ENCODE measurements at places on chromosomes 6 and 20. TPM values are rescaled to one million over a fixed set of nuclear protein-coding genes. Genes with fewer than 3 reads are reported as not detected.

C20orf141 gene
- not detected for total RNA-seq

- H3K27me3 ChIP-seq = no peaks in the 10 kb centered on the region
- peak overlapping the region; percentile 27 for H3K27ac ChIP-seq
- peaks cover 11% of the 10 kb centered on the region for H3K4me1 ChIP-seq
- H3K36me3 ChIP-seq = no peaks in the 10 kb centered on the region
- no peak for DNase-seq
These were observed 268.3 kb downstream of the PRL start for GRCh38 chr6:22028403-22029090.

DNA sequence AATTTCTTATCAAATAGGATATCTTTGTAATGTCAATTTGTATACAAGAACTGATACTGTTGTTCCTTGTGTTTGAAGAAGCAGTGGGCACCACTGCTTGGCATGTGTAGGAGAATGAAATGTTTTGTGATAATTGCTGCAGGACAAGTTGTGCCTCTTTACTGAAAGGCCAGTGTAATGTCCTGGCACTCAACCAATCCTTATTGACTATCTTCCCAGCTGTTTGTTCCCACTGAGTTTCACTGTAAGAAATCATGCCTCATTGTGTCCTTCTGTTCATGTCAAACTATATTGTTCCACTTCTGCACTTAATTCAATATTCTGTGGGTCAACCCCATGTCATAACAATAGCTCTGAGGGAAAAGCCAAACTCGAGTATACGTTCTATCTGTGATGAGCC is 136.1 kb upstream of the FAM83B start:
- no peak overlapping the region for H3K4me3 ChIP-seq
- H3K27ac ChIP-seq = no peak overlapping the region
- H3K36me3 ChIP-seq = no peaks in the 10 kb centered on the region
- no peak for DNase-seq
- no peaks in the 10 kb centered on the region for H3K27me3 ChIP-seq

DNA sequence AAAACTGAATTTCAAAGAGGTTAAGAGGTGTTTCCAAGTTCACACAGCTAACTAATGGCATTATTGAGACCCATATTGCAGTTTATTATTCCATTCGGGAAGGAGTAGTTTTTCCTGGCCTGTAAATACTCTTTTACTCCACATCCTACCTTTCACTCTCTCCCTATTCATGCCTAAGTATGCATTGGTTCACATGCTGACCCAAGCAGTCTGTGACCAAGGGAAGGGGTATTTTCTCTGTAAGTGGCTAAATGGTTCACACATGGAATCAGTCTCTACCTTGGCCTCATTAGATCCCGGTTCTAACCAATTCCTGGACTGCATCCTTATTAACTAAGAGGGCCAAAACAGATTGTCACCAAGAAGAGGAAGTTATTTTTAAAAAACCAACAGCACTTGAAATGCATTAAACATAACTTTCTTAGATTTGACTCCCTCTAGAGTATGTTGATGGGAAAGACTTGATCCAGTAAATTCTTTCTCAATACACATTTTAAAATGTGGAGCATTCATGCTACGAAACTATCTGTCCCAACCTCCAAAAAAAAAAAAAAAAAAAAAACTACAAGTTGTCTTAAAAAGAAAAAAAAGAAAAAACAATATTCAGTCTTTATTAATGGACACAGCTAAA is 17.8 kb upstream of the RSPO3 start:
- DNase-seq = no peak
- no peaks in the 10 kb centered on the region for H3K4me1 ChIP-seq
- H3K4me3 ChIP-seq = no peak overlapping the region
- no peak overlapping the region for H3K27ac ChIP-seq
- H3K27me3 ChIP-seq = no peaks in the 10 kb centered on the region

DNA sequence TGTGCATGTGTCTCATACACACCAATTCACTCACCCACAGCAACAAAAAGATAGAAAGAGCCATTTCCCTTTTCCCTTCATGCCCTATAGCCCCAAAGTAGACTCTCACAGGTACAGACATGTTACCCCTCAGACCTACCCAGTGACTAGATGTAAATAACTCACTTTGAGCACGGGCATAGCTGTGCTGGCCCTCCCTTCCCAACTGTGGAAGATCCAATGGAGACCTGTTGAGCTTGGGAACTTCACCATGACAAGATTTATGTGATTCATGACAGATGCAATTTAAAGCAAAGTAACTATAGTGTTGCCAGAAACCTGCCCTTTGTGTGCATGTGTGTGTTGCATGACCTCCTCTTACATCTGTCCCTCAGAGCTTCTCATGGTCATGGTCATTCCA is 175.4 kb downstream of the UBE3D start:
- no peaks in the 10 kb centered on the region for H3K4me1 ChIP-seq
- no peaks in the 10 kb centered on the region for H3K36me3 ChIP-seq
- H3K27ac ChIP-seq = no peak overlapping the region
- H3K27me3 ChIP-seq = no peaks in the 10 kb centered on the region
- no peak for DNase-seq

GRCh38 chr20:21496452-21496851 is 17.4 kb downstream of the NKX2-2 start:
- H3K36me3 ChIP-seq = no peaks in the 10 kb centered on the region
- DNase-seq = no peak
- H3K27ac ChIP-seq = no peak overlapping the region
- H3K27me3 ChIP-seq = peaks cover 5% of the 10 kb centered on the region
- H3K4me3 ChIP-seq = no peak overlapping the region

B3GALT4 gene
- 14.6 TPM for total RNA-seq

MUC22 gene
- not detected for total RNA-seq

SH3BGRL2 gene
- total RNA-seq = 30.1 TPM

EBF4 gene
- 69.5 TPM for total RNA-seq

- H3K4me1 ChIP-seq = no peaks in the 10 kb centered on the region
- DNase-seq = no peak
- peaks cover 18% of the 10 kb centered on the region for H3K27me3 ChIP-seq
- H3K4me3 ChIP-seq = peak overlapping the region; percentile 14
- no peaks in the 10 kb centered on the region for H3K36me3 ChIP-seq
- no peak overlapping the region for H3K27ac ChIP-seq
These were observed 453 bp downstream of the KCNQ5 start for GRCh38 chr6:72622094-72622940.

SLC12A5 gene
- total RNA-seq = not detected

DNA sequence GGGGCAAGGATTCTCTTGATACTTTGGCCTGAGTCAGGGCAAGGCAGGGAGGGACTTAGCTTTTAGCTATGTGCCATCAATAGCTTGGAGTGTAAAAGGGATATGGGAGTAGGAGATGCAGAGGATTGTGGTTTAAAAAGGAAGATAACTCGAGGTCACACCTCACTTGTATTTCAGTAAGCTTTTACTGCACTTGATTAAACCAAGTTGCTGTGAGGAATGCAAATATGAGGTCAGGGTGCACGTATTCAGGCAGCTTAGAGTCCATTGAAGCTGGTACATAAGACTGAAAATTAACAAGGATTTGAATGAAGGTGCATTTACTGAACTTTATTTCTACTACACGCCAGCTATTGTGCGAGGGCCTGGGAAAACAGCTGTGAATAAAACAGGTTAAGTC is 32.1 kb downstream of the DSTN start:
- H3K4me1 ChIP-seq = peaks cover 16% of the 10 kb centered on the region
- DNase-seq = no peak
- no peaks in the 10 kb centered on the region for H3K27me3 ChIP-seq
- no peak overlapping the region for H3K4me3 ChIP-seq

HUS1B gene
- total RNA-seq = not detected

DNA sequence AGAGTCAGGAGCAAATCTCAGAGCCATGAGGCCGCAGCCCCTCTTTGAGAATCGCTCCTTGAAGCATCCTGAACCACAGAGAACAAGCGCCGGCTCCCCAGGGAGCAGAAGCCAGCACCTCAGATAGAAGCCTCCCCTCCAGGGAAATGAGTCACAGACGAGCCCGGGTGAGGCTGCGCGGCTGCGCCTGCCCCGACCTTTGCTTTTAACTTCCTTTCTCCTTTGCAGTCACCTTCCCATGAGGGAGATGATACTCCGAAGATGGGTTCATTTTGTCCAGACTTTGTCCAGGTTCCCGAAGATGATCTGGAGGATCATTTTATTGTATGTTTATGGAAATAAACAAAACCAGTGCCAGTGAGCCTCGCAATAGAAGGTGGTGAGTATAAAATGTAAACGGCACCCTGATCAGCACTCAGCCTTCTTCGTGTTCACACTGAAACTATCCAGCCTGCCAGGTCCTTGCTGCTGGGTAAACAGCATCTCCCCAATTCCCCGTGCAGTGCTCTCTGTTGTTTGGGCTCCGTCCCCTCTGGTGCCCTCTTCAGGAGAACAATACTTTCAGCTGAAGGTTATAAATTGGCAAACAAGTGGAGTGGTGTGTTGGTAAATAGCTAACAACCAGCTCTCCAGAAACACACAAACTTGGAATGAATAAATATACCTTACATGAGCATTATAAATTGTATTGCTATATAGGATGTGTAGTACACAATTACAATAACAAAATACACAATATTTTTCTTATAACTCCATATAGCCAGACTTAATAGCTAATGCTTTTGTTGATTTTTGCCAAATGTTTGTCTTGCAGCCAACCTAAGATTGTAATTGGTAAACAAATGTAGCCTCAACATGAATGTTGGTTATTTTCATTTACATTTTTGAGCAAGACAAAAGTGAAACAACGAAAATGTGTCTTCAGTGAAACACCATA is 41.4 kb upstream of the TMEM181 start:
- no peaks in the 10 kb centered on the region for H3K36me3 ChIP-seq
- H3K27me3 ChIP-seq = no peaks in the 10 kb centered on the region
- H3K4me3 ChIP-seq = peak overlapping the region; percentile 4
- DNase-seq = peak; percentile 52
- no peak overlapping the region for H3K27ac ChIP-seq

PHACTR3 gene
- 0.59 TPM for total RNA-seq

- H3K4me1 ChIP-seq = peaks cover 14% of the 10 kb centered on the region
- DNase-seq = no peak
- no peaks in the 10 kb centered on the region for H3K36me3 ChIP-seq
- no peak overlapping the region for H3K4me3 ChIP-seq
These were observed 4.2 kb downstream of the RBM39 start for GRCh38 chr20:35737865-35738333.

GRCh38 chr6:88174906-88175305 is 8.8 kb upstream of the CNR1 start:
- H3K27me3 ChIP-seq = no peaks in the 10 kb centered on the region
- no peaks in the 10 kb centered on the region for H3K4me1 ChIP-seq
- no peaks in the 10 kb centered on the region for H3K36me3 ChIP-seq
- no peak overlapping the region for H3K4me3 ChIP-seq

DNA sequence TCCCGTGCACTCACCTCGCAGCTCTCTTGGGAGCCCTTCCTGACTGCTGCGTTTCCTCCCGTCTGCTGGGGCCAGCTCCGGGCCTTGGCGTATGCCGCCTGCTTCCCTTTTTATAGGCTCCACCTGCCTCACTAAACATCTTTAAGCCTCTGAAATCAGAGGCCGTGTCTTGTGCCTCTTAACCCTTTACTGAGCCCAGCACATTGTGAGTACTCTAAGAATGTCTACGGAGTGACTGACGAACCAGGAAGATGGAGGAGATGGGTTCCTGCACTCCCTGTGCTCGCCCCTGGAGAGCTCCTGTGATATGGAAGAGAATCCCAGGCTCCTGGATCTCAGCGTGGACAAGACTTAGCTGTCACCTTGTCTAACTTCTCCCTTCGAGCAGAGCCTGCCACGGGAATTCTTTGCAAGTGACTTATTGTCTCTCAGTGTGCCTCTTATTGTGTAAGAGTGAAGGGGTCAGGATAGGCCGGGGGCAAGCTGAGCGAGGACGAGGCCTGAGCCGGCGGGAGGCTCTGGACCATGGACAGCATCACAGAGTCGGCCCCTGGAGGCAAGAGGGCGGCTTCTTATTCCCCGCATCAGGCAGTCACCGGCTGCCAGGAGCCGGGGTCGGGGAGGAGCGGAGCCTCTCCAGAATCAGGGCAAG is 70.9 kb upstream of the CCDC167 start:
- no peaks in the 10 kb centered on the region for H3K27me3 ChIP-seq
- no peak overlapping the region for H3K4me3 ChIP-seq
- H3K36me3 ChIP-seq = no peaks in the 10 kb centered on the region

GRCh38 chr20:7147220-7147601 is 379.7 kb downstream of the BMP2 start:
- no peak overlapping the region for H3K27ac ChIP-seq
- no peaks in the 10 kb centered on the region for H3K36me3 ChIP-seq
- no peaks in the 10 kb centered on the region for H3K27me3 ChIP-seq
- DNase-seq = no peak

SCUBE3 gene
- total RNA-seq = 3.3 TPM

GPLD1 gene
- 5.8 TPM for total RNA-seq

DNA sequence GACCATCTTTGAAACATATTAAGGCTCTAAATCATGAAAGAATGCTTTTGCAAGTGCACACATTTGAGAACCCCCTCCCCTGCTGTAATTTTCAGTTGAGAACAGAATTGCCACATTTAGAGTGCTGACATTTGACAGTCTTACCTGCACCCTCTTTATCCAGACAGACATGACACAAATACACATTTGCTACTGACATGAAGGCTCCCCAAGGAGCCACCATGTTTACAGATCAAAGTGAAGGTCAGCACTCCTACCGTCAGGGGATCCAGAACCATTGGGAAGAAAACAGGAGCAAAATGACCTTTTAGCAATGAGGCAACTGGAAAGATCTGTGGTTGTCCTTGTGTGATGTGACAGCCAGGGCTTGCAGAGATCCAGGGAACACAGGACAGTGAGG is 315.4 kb upstream of the CNR1 start:
- no peaks in the 10 kb centered on the region for H3K36me3 ChIP-seq
- no peak overlapping the region for H3K27ac ChIP-seq
- no peaks in the 10 kb centered on the region for H3K4me1 ChIP-seq
- no peak for DNase-seq

KCNK16 gene
- not detected for total RNA-seq

COL9A1 gene
- not detected for total RNA-seq

DNA sequence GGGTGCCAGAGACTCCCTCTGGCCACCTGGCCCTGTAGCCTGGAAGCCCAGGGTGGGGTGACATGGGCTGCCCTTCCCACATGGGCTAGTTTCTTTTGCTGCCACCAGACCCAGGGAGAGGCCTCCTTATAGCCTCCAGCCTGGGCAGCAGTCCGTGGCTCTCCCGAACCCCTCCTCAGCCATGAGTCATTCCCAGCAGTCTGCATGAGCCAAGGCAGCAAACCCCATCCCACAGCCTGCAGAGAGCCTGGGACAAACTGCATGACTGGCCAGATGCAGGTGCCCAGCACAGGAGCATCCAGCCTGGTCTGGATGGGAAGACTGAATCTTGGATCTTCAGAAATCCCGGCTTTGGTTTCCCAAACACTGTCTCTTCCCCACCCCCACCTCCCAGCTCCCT is 75.7 kb downstream of the MRPL14 start:
- H3K4me1 ChIP-seq = peaks cover 8% of the 10 kb centered on the region
- H3K36me3 ChIP-seq = no peaks in the 10 kb centered on the region
- peak overlapping the region; percentile 89 for H3K27ac ChIP-seq
- no peaks in the 10 kb centered on the region for H3K27me3 ChIP-seq
- peak; percentile 79 for DNase-seq
- H3K4me3 ChIP-seq = no peak overlapping the region

GRCh38 chr6:106518748-106519147 is 110.5 kb downstream of the RTN4IP1 start:
- no peaks in the 10 kb centered on the region for H3K4me1 ChIP-seq
- DNase-seq = no peak
- no peak overlapping the region for H3K27ac ChIP-seq
- no peak overlapping the region for H3K4me3 ChIP-seq

- H3K36me3 ChIP-seq = no peaks in the 10 kb centered on the region
- peak; percentile 56 for DNase-seq
- no peaks in the 10 kb centered on the region for H3K27me3 ChIP-seq
- peak overlapping the region; percentile 95 for H3K27ac ChIP-seq
- H3K4me3 ChIP-seq = peak overlapping the region; percentile 80
- H3K4me1 ChIP-seq = no peaks in the 10 kb centered on the region
These were observed 1.1 kb downstream of the CITED2 start for GRCh38 chr6:139373154-139373927.
